ENCODE measurements at places on chromosomes 2 and 18.

GRCh38 chr2:189870381-189871085 lies 86.3 kb downstream of the PMS1 start:
- DNase-seq = no peak

DNA sequence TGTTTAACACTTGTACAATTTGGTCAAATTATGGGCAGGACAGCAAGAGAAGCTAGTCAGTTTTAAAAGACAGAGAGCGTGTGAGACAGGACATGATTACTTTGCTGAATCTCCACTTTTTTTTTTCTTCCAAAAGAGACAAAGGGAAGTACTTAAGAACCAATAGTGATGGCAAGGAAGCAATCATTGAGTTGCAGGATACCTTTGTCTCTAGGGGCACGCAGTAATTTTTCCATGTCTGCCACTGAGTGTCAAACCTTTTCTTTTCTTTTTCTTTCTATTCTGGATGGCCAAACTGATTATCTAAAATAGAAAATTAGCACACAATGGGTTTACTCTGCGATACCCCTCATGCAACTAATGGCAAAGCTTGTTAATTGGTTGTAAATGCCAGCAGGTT lies 533.0 kb downstream of the PLCL1 start:
- no peak for DNase-seq

- no peak for DNase-seq
Measured at GRCh38 chr2:238598802-238599530, 172.2 kb downstream of the ASB1 start.

DNA sequence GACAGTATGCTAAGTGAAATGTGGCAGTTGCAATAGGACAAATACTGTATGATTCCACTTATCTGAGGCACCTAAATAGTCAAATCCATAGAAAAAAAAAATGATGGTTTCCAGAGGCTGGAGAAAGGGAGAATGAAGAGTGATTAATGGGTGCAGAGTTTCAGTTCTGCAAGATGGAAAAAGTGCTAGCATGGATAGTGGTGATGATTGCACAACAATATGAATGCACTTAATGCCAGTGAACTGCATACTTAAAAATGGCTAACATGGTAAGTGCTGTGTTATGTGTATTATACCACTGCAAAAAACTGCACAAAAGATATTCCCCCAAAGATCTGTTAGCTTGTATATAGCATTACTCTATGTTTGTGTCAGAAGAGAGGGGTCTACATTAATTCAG lies 185.4 kb downstream of the INHBB start:
- no peak for DNase-seq

Data from fibroblast of skin of left biceps (primary cell).